NCI-H2081 treated with DMSO at 0.1 percent for 48 hours (cell line): ENCODE measurements at places on chromosomes 2 and 18.

GRCh38 chr2:201883606-201884369, 77.5 kb downstream of the CDK15 start:
- DNase-seq = no peak

DNA sequence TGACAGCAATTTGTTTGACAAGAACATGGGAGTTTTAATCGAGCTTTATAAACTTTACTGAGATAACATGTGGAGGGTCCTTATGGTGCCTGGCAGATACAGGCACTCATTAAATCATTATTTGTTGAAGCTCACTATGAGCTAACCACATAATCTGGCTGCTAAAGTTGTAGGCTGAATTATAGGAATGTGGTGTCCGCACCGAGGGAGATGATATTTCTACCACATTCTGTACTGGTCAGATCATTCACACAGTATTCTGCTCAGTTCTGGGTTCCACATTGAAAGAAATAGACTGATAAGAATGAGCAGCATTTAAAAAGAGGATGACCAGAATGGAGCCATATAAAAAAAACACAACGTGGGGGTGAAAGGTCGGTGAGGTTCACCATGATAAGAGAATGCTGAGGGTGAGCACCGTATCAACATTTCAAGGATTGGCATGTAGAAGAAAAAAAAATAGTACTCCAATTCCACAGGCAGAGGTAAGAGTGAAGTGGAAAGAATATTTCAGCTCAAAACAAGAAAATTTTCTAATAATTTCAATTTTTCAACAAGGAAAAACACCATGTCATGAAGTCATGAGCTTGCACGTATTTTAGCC, 54.4 kb downstream of the TMEFF2 start:
- DNase-seq = no peak

- no peak for DNase-seq
These were observed 176.1 kb upstream of the TNP1 start for GRCh38 chr2:217035967-217036366.

DNA sequence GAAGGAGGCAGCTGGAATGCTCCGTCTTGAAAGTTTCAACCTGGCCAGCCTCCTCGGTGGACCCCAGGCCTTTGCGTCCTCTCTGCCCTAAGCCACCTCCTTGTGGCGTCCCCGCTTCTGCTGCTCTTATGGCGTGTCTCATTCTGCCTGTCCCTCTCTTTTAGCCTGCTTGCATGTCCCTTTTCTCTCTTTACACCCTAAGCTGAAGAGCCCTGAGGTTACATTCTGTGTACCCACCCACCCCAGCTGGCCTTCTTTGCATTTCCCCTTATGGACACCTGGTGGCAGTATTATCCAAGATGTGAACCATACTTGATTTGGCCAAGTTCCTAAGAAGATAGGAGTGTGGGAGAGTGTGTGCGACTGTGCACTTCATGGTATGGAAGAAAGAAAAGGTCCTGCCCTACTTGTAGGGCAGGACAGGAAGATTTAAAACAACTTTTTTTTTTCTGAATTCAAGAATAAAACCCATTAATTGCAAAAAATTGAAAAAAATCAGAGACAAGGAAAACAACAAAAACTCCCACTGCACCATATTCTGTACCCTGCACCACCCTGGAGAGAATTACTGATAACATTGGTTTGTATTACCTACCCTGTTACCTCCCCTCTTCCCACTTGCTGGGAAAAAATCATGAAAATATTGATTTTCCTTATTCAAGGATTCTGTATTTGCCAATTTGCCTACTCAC, 77.4 kb downstream of the DYSF start:
- DNase-seq = no peak

DNA sequence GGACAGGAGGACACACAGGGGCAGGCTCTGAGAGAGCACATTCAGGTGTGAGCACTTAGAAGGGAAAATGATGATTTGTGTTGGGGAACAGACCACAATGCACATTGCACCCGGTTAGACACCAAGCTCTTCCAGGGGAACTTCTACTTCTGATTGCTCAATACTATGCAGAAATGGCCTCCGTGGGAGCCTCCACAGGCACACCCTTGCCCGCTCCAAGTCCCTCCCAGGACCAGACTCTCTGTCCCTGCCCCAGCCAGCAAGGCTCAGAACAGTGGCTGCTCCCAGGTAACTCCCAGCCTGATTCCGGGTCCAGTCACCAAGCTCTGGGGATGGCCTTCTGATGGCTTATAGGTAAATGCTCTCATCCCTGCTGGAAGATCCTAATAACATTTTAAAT, 56.2 kb downstream of the BCL2L11 start:
- DNase-seq = no peak

DNA sequence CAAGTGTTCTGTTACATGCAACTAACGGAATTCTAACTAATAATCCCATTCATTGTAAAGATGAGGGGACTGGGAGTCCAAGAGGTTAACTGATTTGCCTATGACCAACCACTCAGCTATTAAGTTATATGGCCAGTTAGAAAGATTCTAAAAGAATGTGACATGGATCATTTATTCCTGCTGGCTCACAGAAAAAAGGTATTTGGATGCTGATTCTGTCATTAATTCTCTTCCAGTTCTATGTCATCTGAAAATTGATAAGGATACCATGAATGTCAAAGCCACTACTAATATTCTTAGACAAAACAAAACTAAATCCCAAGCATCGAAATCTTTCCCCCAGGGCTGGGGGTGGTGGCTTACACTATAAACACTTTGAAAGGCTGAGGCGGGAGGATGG, 41.2 kb upstream of the GORASP2 start:
- no peak for DNase-seq

DNA sequence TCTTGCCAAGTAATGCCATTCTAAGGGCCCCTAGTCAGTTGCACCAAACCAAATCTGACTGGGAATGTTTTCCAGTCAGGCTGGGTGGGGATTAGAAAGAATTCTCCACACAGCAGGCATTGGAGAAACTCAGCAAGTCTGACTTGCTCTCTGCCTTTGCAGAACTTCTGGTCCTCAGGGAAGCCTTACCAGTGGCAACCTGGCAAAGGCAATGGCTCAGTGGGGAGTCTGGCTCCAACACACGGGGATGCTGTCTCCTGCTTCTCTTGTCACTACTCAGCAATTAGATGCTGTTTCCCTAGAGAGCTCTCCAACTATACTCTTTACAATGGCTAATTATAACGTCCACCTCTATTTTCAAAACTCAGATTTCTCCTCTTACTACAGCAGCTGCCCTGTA, 810.7 kb downstream of the LRRTM4 start:
- DNase-seq = no peak

GRCh38 chr2:112765251-112765650, 842 bp upstream of the CKAP2L start:
- DNase-seq = no peak

DNA sequence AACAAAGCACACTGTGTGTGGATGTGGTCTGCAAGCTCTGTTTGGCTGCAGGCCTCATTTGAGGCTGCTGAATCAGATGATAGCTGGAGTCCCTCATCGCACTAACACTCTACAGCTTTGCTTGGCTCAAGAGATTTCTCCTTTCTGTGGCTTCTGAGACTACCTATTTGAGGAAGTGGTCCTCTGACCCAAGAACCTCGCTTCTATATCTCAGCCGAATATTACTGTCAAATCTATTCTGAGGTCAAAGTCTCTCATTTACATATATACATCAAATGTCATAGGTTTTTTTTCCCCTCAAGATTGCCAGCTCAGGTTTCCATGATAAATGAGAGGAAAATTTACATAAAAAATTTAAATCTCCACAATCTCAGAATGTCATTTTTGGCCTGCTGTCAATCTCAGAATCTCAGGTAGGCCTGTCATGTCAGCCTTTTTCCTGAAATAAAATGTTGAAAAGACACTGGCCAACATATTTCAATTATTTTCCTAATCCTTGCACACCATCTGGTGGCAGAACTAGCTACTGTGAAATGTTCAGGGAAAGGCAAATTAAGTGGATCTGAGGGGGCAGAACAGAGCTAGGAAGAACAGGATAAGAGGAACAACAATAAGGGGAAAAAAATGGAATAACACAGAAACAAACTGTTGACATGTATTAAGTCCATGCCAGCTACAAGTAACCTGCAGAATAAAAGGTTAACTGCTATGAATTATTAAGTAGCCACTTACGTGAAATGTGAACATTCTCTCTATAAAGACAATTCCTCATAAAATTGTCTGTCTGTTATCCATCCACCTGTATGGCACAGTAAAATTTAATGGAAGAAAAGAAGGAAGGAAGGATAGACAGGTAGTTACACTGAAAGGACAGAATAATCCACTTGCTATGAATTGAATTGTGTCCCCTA, 39.3 kb downstream of the AP1S3 start:
- no peak for DNase-seq

GRCh38 chr2:95042472-95043271, 17.2 kb downstream of the MAL start:
- no peak for DNase-seq

DNA sequence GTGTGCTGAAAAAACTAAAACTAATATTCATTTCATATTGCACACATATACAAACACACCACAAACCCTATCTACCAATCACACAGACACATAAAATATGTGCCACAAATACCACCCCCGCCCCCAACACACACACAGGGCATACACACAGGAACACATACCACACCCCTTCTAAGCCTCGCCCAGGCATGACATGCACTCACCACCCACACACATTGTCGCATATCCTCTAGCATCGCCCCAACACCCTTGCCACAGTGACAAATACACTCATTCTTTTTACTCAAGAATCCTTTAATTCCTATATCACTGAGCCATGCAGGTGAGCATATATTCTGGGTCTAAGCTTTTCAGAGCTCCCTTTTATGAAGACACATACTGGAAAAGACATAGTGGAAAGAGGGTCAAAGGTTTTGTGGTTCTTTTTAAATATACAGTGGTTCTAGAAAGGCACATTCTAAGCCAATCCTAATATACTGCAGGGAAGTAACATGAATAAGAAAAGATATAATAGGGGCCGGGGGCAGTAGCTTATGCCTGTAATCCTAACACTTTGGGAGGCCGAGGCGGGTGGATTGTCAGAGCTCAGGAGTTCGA, 24.5 kb upstream of the LCLAT1 start:
- no peak for DNase-seq

- no peak for DNase-seq
These were observed 186.8 kb upstream of the DOK6 start for GRCh38 chr18:69213842-69214241.

- DNase-seq = no peak
These were observed 59.6 kb upstream of the REL start for GRCh38 chr2:60821587-60822302.

GRCh38 chr18:76495435-76496193, 572 bp upstream of the ZNF516 start:
- no peak for DNase-seq

DNA sequence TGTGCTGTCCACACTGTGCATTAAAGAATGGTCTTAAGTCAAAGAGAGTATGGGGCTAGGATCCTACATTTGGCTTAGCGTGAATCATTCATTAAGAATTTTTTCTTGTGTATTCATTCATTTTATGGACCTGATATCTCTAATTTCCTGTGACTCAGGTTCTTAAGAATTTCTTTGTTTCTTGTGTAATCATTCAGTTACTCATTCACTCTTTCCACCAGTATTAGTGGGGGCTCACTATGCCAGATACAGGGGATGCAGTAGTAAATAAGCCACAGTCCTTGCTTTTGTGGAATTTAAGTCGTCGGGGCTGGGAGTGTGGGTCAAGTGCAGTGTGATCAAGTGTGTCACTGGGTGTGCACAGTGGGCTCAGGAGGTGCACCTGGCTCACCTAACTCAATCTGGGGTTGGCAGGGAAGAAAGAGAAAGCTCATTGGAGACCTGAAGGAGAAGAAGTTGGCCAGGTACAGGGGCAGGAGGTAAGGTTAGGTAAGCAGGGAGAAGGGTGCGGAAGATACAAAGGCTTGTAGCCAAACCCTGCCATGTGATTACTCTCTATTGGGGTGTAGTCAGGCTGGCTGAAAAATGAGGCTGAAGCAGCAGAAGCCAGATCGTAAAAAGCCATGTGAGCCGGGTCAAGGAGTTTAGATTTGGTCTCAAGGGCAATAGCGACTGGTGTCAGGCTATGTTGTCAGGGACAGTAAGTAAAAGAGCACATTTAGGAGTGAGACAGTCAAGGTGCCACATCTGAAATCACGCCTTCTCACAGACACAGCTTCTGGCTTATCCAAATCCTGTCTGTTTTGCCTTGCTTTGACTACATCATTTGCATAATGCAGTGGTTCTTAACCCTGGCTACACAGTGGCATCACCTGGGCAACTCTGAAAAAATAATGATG, 67.2 kb downstream of the KCTD1 start:
- no peak for DNase-seq

GRCh38 chr2:231126123-231126522, 1.3 kb upstream of the HTR2B start:
- DNase-seq = no peak

DNA sequence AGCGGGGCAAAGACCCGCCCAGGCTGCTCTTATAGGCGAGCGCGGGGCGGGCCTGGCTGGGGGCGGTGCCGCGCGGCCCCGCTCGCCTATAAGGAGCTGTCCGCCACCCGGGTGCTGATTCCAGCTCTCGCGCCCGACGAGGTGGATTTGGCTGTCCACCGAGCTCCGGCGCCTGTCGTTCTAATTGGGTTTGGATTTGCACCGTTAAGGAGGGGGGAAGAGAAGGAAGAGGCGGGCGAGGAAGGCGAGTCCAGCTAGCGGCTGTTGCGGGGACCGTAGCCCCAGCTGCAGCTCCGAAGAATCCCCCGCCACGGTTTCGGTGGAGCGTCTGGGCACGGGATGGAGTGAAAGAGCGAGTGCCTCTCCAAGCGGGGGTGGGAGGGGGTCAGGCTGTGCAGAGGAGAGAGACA, at the start of gene CNTNAP5:
TSS of gene CNTNAP5 (plus strand) at position 117 of the 410 bp plus-strand sequence. CDS start 364 bp downstream, outside the sequence.
- no peak for DNase-seq

DNA sequence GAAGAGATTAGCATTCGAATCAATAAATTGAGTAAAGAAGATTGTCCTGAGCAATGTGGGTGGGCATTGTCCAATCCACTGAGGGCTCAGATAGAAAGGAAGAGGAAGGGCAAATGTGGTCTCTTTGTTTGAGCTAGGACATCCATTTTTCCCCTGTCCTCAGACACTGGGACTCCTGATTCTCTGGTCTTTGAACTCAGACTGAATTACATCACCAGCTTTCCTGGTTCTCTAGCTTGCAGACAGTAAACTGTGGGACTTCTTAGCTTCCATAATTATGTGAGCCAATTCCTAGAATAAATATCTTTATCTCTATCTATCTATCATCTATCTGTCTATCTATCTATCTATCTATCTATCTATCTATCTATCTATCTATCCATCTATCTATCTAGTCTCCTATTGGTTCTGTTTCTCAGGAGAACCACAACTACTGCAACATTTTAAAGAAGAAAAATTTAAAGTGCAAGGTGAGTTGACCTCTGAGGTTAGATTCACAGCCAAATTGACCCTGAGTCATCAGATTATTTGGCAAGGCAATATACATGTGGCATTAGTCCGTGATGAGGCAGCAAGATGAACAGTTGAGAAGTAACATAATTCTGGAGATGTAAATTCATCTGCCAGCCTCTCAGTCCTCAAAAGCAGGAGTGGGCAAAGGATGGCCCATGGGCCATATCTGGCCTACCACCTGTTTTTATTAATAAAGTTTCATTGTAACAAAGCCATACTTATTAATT, 191.4 kb downstream of the PDE11A start:
- DNase-seq = no peak
